ENCODE measurements at places on chromosomes 7 and 10.

DNA sequence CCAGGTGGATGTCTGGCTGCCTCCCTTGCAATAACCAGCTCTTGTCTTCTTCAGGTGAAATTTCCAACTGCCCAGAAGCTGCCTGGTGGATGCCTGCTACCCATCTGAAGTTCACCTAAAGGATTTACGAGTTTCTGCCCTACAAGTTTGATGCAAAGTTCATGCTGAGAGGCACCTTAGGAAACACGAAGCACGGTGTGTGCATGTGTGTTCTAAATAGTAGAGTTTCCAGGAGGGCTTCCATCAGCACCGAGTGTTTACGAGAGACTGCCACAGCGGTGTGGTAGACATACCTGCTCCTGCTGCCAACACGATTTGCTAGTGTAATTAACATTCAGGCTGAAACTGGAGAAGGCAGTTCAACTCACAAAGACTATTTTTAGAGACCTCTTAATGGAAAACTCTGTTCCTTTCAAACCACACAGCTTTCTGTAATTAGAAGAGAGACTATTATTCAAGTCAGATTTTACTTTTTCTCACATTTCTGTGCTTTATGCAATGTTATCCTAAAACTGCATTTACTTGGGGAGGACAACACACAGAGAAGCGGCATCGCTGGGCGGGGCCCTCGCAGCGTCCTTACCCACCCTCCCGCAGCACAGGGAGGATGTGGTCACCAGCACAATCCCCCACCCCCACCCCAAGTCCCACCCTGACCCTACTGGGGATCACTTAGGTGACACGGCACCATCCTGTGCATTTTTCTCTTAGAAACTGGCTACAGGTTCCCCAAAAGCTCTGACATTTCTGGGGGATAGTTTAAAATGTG is 15.5 kb upstream of the CPXM2 start:
- no peak for DNase-seq

DNA sequence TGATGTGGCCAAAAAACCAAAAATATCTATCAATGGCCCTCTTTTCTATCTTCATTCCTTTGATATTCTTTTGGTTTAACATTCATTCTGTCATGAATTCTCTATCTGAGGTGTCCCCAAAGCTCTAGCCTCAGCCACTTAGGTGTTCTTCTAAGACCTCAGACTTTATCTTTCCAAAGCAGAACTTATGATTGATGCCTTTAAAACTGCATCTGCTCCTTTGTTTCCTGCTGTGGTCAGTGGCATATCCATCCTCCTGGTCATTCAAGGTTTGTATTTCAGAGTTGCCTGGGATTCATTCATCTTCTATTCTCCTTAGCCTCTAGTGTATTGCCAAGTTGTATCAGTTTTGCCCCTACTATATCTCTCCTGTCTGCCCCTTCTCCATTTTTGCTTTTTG is 30.6 kb downstream of the FHIP2A start:
- DNase-seq: no peak

GRCh38 chr7:12747687-12748306 is 60.4 kb downstream of the ARL4A start:
- DNase-seq: no peak

- no peak for DNase-seq
Measured at GRCh38 chr7:151286148-151286547, 37.7 kb upstream of the SMARCD3 start.

DNA sequence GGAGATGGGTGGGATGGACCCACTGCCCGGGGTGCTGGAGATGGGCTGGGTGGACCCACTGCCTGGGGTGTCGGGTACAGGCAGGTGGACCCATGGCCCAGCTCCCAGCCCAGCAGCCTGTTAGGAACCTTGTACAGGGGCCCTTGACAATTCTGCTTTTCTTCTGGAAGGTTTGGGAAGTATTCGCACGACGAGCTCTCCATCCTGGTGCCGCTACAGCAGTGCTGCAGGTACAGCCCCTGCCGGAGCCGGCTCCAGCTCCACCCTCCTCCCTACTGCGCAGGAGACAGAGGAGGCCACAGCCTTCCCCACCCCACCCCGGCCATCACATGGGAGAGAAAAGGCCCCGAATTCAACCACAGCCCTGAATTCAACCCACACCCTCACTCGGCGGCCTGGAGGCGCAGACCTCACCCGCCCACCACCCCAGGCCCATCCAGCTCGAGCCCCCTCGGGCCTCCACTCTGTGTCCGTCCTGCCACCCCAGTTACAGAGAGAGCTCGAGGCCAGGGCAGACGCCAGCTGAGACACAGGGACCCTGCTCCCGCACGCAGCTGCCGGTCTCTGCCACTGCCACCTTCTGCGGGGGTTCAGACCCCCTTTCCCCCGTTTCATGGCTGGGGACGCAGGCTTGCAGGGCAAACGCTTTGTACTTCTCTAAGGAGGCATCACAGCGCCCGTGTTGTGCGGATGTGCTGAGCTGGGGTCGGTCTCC is 31.3 kb upstream of the FOXL3 start:
- DNase-seq: no peak

DNA sequence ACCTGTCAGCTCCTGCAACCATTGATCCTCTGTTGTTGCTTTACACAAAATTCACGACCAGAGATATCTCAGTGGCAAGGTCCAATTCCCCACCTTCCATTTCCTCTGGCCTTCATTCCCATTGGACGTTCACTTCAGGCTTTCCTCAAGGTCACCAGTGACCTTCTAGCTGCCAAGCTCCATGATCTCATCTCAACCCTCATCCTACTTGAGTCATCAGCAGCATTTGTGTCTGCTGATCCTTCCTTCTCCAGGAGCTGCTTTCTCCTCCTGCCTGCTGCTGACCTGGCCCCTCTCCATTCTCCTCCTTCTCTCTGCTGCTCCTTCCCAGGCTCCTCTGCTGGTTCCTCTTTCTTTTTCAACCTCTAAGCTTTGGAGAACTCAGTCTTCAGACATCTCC is 66.2 kb upstream of the C10orf90 start:
- DNase-seq: no peak

DNA sequence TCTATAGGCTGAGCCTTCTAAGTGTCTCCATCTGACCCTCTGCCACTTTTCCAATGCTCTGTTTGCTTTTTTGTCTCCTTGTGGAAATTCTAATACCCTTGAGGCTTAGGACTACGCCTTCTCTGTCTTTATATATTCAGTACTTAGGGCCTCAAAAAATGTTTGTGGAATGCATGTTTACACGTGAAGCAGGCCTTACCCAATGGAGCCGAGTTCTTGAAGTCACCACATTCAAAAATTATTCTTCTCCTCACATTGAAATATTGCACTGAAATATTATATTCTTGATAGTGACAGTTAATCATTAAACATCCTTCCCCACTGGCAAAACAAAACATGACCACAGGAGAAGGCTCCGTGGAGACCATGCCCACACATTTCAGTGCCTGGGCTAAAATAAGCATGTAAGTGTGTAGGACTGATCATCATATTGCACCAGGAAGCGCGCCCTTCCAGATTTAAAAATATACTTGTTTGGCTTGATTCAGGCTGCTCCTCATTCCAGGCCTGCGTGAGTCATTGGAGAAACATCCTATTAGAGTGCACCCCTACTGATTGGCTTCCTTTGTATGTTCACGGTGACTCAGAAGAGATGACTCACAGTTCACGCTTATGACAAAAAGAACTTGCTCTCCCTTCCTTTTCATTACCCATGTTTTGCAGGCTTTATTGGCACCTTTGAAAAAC is 307.4 kb upstream of the AOAH start:
- no peak for DNase-seq

DNA sequence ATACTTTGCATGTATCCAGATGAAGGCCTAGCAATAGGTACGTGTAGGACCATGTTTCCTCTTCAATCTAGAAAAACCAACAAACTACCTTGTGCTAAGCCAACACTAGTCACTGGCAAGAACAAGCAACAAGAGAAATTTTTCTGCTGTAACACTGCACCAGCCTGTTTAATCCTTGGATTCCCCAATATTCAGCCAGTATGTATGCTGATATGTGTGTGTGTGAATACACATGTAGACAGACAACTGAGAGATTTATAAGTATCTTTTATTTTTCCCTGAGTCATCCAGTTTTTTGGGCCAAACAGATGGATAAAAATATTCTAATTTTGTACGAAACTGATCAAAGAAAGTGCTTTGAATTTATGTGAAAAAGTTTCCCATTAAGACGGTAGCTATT is 26.2 kb downstream of the GLI3 start:
- DNase-seq: no peak

DNA sequence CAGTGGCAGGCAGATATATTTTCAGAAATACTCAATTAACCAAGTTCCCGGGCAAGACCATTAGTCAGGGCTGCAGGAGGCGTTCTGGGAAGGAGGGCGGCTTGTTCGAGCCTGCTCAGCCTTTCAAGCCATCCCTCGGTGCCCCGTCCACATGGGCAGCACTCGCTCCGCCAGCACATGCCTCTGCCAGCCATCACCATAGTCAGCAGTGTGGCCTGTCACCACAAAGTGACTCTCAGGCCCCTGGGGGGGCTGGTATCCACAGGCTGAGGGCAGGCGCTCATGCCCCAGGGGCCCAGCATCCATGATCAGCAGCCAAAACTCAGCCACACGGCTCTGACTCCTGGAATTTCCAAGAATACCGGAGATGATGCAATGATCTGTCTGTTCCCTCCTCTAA is 81.9 kb downstream of the CHST15 start:
- DNase-seq: no peak

Measured in cortex of kidney (tissue), 1 donor.